ENCODE measurements at places on chromosomes 3 and 15.

- no peak for DNase-seq
Measured at GRCh38 chr3:183259087-183259486, 6.0 kb downstream of the B3GNT5 start.

DNA sequence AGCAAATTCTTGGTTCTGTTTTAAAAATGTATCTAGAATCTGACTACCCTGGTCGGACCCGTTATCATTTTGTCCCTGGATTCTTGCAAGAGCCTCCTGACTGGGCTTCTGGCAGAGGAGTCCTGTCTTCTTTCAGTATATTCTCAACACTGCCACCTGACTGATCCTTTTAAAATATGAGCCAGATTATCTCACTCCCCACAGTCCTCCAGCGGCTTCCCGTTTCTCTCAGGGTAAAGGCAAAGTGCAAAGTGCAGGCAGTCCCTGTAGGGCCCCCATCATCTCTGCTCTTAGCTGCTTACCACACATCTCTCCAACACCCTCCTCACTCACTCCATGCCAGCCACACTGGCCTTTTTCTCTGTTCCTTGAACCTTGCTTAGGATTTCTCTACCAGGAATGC lies 28.4 kb downstream of the CRTC3 start:
- peak; percentile 16 for DNase-seq

- no peak for DNase-seq
Measured at GRCh38 chr3:46370839-46371518, at the start of gene CCR5. CCR5 (plus strand) TSS chr3:46370946; CDS start chr3:46372903, 1,957 bp downstream.

- DNase-seq, result no peak
Measured at GRCh38 chr3:85495602-85496001, 536.8 kb downstream of the CADM2 start.

DNA sequence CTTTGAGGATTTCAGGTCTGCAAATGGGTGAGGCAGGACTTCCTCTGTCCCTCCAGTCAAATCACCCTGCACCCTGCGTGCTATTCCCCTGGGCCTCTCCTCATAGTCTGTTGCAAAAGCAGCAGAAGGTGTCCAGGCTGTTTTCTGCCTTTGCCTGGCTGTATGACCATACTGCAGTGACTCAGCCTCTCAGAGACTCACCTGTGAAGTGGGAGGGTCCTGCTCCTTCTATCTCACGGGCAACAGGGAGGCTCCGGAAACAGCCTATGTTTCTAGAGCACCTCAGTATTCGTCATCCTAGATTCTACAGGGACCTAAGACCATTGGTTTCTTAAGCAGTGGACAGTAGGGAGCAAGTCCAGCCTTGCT lies 216.4 kb downstream of the TLE3 start:
- no peak for DNase-seq

GRCh38 chr15:100463515-100463914 lies 65.2 kb downstream of the CERS3 start:
- no peak for DNase-seq

DNA sequence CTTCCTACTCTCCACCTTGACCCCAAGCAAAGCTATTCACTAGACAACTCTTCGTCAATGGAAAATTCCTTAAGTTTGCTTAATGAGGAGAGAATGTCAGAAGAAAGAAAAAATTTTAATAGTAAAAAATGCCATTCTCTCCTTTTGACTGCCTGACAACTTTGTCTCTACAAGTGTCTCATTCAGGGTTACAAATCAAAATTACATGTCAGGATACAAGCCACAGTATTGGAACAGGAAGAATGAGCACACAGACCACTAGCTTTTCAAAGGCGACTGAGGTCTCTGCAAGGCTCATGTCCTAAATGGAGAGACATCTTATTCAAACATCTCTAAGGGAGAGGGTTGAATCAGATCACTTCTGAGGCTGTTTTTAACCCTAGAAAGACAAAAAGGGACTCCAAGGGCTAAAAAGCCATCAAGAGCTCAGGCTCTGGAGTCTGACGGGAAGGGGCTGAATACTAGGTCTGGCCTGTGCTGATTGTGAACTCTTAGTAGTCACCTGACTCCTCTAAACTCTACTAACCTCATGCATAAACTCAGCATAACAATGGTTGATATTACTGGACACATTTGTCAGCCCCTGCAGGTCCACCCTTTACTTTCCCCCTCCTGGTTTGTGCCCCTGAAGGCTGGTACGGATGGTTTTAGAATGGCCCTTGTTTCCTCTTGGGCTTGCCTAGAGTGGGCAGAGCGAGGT lies 12.8 kb upstream of the MEIS2 start:
- no peak for DNase-seq

- no peak for DNase-seq
Measured at GRCh38 chr3:88058306-88058580, 562 bp downstream of the CGGBP1 start.

GRCh38 chr3:58471025-58471887 lies 20.6 kb upstream of the KCTD6 start:
- DNase-seq, result peak; percentile 82

DNA sequence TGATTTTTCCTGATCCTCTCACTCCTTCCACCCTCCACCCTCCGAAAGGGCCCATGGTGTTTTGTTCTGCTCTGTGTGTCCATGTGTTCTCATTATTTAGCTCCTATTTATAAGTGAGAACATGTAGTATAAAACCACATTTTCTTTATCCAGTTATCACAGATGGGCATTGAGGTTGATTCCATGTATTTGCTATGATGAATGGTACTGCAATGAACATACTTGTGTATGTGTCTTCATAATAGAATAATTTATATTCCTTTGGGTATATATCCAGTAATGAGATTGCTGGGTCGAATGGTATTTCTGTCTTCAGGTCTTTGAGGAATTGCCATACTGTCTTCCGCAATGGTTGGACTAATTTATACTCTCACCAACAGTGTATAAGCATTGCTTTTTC lies 126.0 kb downstream of the IMPG2 start:
- no peak for DNase-seq

- DNase-seq, result no peak
Measured at GRCh38 chr3:187098923-187099512, 40.3 kb downstream of the RPL39L start.

DNA sequence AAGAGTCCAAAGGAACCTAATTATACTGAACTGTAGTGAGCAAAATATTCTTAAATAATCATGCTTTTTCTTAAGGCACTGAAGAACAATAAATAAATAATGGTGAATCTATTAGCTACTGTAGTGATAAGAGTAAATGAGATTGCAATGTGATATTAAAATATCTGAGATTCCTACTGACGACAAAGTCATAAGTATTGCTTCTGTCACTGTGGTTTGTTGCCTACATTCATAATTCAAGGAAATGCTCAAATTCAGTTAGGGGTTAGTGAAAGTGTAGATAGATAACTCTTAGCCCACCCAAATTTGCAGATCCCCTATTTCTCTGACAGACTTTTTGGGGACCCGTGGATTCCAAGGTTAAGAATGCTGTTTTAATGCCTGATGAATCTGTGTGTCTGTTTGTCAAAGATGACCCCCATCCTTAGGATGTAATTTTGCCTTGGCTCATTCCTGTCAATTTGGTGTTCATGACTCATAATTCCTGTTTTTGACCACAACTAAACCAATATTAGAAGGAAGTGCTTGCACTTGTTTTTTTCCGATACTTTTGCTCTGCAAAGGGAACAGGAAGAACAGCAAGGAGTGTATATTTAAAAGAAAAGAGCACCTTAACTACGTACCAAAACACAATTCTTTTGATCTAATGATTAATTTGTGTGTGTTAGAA lies 86.7 kb downstream of the MAGI1 start:
- DNase-seq, result no peak

DNA sequence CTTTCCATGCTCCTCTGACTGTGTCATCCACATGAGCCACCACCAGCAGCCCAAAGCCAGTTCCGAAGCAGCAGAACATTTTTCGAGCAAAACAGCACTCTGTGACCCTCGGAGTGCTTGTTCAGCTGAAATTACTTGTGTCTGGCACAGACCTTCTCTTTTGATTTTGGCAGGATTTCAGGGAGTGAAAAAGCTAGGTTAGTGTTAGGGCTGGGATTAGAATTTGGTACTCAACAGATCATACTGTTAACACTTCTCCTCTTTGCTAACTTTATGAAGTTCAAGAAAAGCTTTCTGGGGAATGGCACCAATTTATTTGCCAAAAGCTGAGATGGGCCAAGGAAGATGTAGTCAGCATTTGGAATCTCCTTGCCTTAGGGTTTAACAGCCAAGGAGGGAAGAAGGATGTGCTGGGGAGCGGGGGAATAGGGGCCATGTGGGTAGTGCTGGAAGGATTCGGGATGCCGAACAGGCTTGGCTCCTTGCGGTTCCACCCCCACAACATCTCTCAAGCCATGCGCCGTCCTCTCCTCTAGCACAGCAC lies 55.1 kb upstream of the TRA2B start:
- no peak for DNase-seq

- DNase-seq, result peak; percentile 44
Measured at GRCh38 chr3:59374818-59375211, 325.0 kb upstream of the CFAP20DC start.

- peak; percentile 55 for DNase-seq
Measured at GRCh38 chr3:66633402-66634381, 132.9 kb upstream of the LRIG1 start.

DNA sequence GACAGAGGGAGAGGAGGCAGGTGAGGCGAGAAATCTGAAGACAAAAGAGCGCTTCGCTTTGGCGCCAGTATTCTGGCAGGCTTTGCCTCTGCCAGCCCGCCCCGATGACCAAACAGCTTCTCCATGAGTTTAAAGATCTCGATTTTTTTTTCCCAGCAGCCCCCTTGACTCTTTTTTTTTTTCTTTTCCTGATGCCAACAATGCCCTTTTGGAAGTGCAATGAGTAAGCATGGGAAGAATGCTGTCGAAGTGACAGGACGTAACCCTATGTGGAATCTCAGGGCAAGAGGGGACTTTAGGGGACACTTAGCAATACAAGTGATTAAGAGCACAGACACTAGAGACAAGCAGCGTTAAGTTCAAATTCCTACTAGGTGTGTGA lies 211.7 kb downstream of the FGF12 start:
- DNase-seq, result no peak

- no peak for DNase-seq
Measured at GRCh38 chr3:15426579-15427118, 695 bp downstream of the METTL6 start.

GRCh38 chr3:67450153-67450552 lies 204.3 kb downstream of the SUCLG2 start:
- DNase-seq, result no peak

DNA sequence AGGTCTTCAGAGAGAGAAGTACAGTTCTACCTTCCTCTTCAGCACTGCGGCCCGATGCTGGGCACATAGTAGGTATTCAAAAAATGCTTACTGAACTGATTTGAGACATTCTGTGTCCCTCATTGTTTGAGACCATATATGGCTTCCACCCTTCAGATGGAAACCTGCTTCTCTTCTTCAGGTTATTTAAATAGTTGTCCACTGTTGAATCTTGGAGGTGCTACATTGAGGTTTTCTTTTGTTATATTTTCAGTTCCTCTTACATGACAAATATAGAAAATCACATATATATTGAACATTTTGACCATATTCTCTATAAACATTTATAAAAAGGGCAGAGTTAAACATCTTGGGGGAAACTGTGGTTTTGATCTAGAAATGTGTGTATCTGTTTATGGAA lies 200.2 kb upstream of the LRRC3B start:
- DNase-seq, result no peak

DNA sequence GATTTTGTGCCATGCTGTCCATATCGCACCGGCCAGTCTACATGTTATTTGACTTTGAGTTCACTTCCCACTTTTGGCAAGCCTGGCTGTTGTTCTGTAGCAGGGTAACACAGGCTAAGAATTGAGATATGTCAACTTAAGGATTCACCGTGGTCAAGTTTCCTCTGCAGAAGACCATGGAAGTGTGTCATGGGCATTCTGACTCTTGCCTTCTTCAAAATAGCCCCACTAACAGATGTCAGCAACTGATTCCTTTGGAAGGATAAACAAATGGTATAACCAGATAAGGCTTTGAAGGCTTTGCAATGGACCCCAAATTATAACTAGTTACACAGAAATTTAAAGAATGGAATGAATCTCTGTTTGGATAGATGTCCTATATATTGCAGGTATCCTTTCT lies 20.1 kb upstream of the CD47 start:
- no peak for DNase-seq

- no peak for DNase-seq
Measured at GRCh38 chr3:107313711-107314110, 63.5 kb upstream of the CCDC54 start.

DNA sequence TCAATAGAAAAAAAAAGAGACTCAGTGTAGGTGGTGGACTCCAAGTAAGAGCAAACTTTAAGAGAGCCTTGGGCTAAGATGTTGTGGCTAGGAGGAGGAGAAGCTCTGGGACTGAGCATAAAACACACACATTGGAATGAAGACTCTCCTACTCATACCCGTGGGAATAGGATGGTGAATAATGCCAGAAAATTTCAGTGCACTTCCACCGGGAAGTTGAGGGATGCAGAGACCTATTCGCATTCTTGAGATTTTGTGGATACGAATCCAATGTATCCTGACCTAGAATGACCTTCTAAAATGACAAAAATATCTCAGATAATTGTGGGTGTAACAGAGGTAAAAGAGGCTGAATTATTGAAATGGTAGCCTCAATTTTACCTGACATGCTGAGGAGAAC lies 388.7 kb upstream of the SGO1 start:
- peak; percentile 3 for DNase-seq

- DNase-seq, result no peak
Measured at GRCh38 chr3:187639927-187640568, 30.1 kb downstream of the SST start.

DNA sequence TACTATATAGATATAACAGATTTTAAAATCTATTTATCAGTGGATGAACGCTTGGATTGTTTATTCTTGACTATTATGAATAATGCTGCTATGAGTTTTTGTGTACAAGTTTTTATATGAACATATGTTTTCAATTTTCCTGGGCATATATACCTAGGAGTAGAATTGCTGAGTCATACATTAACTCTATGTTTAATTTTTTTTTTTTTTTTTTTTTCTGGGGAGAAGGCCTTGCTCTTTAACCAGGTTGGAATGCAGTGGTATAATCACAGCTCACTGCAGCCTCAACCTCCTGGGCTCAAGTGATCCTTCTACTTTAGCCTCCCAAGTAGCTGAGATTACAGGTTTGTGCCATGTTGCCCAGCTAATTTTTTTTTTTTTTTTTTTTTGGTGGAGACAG lies 9.1 kb downstream of the CIDEC start:
- DNase-seq, result no peak

DNA sequence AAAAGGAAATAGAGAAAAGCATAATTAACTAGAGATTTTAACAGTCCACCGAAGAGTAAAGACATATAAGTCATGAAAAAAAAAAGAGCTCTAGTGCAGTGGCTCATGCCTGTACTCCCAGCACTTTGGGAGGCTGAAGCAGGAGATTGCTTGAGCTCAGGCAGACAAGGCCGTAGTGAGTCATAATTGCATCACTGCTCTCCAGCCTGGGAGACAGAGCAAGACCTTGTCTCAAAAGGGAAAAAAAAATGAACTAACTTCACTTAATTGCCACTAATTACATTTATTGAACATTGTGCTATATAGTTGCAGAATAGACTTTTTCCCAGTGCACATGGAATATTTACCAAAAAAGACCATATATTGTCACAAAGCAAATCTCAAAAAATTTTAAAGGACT lies 221.8 kb downstream of the CBLB start:
- DNase-seq, result no peak

GRCh38 chr15:51499379-51499976 lies 123.1 kb downstream of the DMXL2 start:
- no peak for DNase-seq

- no peak for DNase-seq
Measured at GRCh38 chr3:59880717-59881116, 830.9 kb upstream of the CFAP20DC start.

Measured in eye (tissue), 1 donor.